Karpas-422 (cell line): ENCODE measurements at places on chromosomes 7 and 10.

- DNase-seq: peak; percentile 41
Observed at GRCh38 chr10:3162533-3162932, 10.0 kb downstream of the PITRM1 start.

DNA sequence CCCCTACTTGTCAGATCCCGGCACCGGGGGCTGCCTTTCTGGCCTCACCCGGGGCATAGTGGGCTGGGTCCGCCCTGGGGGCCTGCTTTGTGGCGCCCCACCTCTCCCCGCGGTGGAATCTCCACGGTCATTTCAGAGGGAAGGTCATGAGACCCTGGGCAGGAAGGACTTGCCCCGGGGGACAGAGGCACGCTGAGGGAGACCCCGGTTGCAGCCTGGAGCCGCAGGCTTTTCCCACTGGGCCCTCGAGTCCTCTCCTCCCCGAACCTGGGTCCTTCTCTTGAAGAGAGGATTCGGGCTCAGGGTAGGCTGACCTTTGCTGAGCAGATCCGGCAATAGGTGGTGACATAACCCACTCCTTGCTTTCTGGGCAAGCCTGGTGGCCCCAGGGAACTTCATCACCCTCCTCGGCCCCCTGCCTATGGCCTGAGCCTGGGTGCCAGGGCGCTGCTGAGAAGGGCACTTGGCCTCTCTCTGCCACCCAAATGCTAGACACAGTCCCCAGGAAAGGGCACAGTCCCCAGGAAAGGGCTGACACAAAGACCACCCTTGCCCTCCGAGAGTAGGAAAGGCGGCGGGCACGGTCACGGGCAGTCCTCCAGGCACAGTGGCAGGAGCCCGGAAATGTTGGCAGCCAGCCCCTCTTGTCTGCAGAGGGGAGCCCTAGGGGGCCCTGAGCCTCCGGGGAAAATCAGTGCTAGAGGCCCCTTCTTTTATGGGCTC, 36.2 kb downstream of the FKBP6 start:
- DNase-seq: no peak

DNA sequence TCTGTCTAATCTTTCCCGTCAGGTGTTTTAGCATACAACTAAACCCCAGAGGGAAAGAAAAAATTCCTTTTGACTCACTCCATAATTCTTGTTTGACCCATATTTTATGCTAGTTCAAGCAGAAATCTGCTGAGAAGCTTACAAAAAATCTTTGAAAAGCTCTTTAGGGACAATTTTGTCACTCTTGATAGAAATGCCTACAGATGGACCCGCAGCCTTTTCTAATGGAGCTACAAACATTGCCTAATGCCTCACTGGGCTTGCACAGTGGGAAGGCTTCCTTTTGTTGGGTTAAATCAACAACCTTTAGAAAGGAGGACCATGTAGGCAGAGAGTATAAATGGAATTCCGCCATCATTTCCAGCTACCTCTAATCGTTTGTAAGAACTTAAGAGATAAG, 344.5 kb downstream of the PCLO start:
- DNase-seq: no peak

- DNase-seq: no peak
Observed at GRCh38 chr7:117047496-117047895, 94.2 kb downstream of the ST7 start.

DNA sequence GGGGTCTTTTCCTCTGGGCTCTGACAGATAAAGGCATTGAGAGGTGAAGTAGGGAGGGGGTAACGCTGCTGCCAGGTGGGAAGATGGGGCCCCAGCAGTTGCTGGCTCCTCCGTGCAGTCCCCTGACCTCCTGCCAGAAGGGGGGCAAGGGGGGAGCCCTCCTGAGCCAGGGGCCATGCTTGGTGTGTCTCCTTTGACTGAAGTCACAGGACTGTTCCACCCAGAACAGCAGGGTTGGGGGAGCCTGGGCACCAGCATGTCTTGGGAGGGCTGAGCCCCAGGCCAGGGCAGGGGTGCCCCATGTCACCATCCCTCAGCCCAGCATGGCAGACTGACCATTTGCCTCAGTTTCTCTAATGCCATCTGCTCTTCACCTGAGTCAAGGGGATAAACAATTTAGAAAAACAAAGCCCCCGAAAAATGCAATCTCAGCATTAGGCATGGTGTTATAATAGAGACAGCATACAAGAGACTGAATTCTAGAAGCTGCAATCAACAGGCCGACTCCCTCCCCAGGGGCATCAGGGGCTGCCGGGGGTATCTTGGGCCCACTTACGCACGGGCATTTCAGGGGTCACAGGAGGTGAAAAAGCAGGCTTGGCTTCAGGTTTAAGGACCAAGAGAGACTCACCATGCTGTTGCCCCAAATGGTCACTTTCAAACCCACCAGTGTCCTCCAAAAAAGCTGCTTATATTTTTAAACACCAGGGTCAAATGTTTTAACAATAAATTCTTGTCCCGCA, 108.6 kb upstream of the GPR26 start:
- DNase-seq: no peak
